ENCODE measurements at places on chromosomes 1 and 21. TPM values are rescaled to one million over a fixed set of nuclear protein-coding genes. Genes with fewer than 3 reads are reported as not detected.

Gene C1orf216
- total RNA-seq: 15.3 TPM

Gene CXADR
- 26.6 TPM for total RNA-seq

Gene KDF1
- total RNA-seq: not detected

Gene TNFSF4
- total RNA-seq: 36.0 TPM

Gene BARHL2
- total RNA-seq: not detected

Gene FCRL4
- not detected for total RNA-seq

Gene OLIG2
- not detected for total RNA-seq

Gene LRRC39
- 0.30 TPM for total RNA-seq

Measured in epithelial cell of umbilical artery (primary cell).